ENCODE measurements at places on chromosomes 6 and 20.

- DNase-seq, result peak; percentile 68
Measured at GRCh38 chr6:20404641-20405032, 3.0 kb downstream of the E2F3 start.

DNA sequence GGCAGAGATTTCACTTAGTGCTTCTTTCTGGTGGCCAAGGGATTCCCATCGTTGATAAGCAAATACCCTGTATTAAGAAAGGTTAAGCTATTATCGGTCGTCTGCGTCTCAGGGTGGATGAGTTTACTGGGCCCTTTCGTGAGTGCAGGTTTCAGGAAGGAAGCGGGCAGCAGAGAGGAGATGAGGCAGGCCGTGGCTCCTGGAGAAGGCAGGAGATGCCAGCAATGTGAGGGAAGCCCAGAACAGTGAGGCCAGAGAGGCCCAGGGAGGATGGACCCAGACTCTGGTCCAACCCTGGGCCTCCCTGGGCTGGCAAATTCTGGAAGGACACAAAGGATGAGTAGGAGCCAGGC lies 11.2 kb downstream of the TFEB start:
- DNase-seq, result no peak

- no peak for DNase-seq
Measured at GRCh38 chr6:153698637-153699036, 340.4 kb upstream of the OPRM1 start.

DNA sequence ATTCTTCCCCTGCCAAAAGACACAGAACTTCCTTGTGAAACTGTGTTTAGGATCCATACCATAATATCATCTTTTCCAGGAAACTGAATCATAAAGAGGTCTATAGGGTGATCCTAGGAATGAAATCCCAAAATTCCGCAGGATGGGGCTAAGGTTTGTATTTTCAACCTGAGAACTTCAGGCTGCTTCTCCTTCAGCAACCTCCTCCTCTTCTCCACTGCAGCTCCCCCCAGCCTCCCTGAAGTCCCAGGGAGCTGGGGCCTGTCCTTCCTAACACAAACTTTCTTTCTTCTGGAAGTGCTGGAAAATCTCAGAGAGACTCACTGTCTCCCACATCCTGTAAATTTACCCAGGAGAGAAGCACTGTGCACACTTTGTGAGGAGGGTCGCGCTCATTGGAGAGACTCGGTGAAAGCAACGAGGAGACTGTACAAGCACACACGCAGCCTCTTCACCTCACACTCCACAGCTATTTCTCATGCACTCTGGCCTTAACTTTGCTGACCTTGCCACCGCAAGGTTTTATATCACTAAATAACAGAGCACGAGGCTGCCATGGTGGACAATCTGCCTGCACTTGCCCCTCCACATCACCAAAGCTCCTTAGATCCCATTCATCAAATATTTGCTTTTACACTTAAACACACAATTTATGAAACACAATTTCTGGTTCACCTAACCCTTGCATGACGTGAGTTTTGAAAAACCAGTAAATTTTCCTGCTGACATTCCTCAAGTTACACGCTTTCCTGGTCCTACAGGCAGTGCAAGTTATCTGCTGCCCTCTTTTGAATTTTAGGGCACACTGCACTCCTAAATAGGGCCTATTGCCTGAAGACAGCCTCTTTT lies 14.3 kb downstream of the ID4 start:
- DNase-seq, result no peak

GRCh38 chr6:28117386-28118050 lies 6.9 kb upstream of the ZSCAN16 start:
- no peak for DNase-seq

DNA sequence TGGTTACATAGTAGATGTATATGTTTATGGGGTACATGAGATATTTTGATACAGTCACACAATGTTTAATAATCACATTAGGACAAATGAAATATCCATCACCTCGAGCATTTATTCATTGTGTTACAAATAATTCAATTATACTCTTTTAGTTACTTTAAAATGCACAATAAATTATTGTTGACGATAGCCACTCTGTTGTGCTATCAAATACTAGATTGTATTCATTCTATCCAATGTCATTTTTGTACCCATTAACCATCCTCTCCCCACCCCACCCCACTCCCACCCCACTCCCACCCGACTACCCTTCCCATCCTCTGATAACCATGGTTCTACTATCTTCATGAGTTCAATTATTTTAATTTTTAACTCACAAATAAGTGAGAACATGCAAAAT lies 585.4 kb downstream of the CDH26 start:
- no peak for DNase-seq

DNA sequence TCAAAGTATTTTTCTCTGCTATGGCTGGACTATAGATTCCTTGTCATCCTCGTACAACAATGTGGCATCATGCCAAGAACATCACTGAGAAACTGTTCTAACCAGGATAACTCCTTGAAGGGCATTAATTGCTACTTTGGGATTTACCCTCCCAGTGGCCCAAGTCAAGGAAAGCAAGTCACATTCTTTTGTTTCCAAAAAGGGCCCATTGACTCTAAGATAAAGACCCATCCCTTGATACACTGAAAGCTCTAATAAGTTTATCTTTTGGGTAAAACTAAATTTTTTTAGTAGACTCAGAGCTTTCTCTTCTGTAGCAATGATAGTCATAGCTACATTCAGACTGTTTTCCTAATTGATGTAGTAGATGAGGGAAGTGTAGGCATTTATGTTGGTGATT lies at the start of gene OR2J3:
Gene OR2J3 (plus strand): TSS at position 301 of the 400 bp plus-strand sequence. CDS start 3,833 bp downstream, outside the sequence.
- DNase-seq, result no peak

DNA sequence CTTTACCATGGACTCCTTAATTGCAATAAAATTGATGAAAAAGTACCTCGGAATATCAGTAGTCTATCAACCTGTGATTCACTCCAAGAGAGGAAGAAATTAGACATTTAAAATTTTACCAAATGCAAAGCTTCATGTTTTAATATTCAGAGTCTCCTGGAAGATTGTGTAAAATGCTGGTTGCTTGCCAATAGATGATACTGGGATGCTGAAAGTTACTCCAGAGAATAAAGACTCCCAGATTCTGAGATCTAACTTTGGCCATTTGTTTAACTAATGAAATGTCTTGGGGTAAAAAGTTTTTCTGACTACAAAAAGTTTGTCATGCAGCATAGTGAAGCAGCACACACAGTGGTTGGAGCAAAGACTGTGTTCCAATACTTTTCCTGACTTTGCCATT lies 176.7 kb upstream of the RSPO3 start:
- no peak for DNase-seq

DNA sequence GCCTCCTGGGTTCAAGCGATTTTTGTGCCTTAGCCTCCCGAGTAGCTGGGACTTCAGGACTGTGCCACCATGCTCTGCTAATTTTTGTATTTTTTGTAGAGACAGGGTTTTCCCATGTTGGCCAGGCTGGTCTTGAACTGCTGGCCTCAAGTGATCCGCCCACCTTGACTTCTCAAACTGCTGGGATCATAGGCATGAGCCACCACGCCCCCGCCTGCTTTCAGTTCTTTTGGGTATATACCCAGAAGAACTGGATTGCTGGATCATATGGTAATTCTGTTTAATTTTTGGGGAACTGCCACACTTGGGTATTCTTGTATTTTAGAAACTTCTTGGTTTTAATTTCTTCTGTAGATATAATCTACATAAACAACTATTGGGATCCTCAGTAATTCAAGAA lies 17.0 kb downstream of the CDS2 start:
- DNase-seq, result no peak

GRCh38 chr6:27505209-27506027 lies 32.5 kb upstream of the ZNF184 start:
- peak; percentile 61 for DNase-seq

GRCh38 chr6:126152372-126152745 lies 166.0 kb downstream of the TRMT11 start:
- no peak for DNase-seq
